ENCODE measurements at places on chromosomes 16 and 17.

DNA sequence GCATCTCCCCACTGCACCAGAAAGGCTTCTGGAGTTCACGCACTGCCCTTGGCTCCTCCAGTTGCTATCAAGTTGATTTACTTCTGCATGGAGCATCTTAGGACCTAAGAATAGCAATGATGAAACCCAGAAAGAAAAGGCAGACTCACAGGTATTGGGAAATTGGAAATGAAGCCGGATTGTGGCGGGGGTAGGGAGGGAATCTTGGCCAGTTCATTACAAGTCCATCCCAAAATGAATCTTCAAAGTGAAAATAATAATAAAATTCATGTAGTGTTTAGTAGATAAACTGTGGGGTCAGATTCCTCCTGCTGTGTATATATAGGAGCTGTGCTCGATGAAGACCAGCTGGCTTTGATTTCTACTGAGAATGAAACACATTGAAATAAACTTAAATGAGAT, 33.7 kb downstream of the TEKT3 start:
- DNase-seq = no peak

DNA sequence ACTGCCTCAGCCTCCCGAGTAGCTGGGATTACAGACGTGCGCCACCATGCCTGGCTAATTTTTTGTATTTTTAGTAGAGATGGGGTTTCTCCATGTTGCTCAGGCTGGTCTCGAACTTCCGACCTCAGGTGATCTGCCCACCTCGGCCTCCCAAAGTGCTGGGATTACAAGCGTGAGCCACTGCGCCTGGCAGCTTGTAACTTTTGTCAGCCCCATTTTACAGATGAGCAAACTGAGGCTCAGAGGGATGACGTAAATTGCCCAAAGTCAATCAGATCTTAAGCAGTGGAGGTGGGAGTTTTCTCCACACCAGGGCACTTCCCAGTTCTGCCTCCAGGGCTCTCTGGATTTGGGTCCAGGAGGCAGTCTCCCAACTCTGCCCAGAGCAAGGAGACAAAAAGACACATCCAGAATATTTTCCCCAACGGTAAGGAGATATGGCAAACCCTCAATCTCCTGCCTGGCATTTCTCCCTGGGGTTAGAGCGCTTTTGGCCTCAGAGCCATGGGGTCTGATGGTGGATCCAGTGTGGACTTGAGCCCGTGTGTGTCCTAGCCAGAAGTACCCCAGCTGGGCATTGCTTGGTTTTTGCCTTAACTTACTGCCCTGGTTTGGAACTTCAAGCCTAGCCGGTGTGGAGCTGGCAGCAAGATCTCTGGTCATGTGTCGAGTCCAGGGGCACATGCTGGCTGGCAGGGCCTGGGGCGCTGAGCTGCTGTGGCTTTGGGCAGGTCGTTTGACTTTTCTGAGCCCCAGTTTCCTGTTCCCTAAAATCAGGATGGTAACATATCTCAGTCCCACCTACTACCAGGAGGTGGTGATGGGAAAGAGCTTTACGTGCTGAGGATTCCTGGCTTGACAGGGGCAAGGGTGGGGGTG, 3.4 kb downstream of the ADAM11 start:
- no peak for DNase-seq

- DNase-seq = no peak
Observed at GRCh38 chr17:75820094-75821080, 23.8 kb downstream of the UNC13D start.

- no peak for DNase-seq
Observed at GRCh38 chr16:54585998-54586340, 299.4 kb upstream of the IRX3 start.

GRCh38 chr16:11094075-11094856, 149.9 kb downstream of the CLEC16A start:
- DNase-seq = peak; percentile 25
